Stimulated activated CD8-positive, alpha-beta memory T cell treated with anti-CD3 and anti-CD28 coated beads, Interleukin-12 subunit alpha, Interleukin-12 subunit beta, amount 100 ng/mL, for 4 hours (primary cell): ENCODE measurements at places on chromosomes 7 and 10.

DNA sequence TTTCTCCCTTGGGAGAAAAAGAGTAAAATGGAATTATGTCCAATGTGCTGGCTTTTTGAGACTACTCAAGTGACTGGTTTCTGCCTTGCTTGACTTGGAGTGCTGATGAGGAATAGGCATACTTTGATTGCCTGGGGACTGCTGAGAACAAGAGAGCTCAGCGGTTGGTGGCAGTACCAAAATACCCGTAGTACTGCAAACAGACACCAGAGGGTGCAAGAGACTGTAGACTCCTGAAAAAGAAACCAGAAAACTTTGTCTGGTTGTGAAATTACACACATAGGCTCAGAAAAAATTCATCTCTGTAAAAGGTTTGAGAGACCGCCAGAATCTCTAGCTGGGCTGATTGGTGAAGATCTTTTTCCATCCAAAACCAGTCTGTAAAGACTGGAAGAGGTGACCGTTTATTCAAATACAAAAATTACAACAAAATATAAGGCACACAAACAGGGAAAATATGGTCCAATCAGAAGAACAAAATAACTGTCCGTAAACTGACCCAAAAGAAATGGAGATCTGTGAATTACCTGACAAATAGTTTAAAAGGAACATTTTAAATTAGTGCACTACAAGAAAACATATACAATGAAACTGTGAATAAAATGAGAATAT is 18.5 kb downstream of the BICC1 start:
- DNase-seq = no peak

GRCh38 chr10:49426490-49427360 is 30.8 kb upstream of the DRGX start:
- no peak for DNase-seq

DNA sequence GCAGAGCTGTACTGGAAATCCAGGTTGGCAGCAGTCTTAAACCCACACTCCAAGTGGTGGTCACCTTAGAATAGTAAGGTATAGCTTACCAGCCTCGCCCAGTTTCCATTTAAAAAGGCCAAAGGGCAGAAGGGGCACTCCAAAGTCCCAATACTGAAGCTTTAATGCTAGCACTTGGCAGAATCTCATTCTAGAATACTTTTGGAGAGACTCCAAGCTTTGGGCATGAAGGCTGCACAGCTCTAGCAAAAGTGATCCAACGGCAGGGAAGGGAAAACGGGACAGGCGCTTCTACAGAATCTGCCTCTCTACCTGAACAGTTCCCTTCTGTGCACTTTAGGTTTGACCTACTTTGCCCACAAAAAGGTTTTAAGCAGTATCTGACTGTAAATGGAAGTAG is 19.7 kb downstream of the SMURF1 start:
- no peak for DNase-seq

DNA sequence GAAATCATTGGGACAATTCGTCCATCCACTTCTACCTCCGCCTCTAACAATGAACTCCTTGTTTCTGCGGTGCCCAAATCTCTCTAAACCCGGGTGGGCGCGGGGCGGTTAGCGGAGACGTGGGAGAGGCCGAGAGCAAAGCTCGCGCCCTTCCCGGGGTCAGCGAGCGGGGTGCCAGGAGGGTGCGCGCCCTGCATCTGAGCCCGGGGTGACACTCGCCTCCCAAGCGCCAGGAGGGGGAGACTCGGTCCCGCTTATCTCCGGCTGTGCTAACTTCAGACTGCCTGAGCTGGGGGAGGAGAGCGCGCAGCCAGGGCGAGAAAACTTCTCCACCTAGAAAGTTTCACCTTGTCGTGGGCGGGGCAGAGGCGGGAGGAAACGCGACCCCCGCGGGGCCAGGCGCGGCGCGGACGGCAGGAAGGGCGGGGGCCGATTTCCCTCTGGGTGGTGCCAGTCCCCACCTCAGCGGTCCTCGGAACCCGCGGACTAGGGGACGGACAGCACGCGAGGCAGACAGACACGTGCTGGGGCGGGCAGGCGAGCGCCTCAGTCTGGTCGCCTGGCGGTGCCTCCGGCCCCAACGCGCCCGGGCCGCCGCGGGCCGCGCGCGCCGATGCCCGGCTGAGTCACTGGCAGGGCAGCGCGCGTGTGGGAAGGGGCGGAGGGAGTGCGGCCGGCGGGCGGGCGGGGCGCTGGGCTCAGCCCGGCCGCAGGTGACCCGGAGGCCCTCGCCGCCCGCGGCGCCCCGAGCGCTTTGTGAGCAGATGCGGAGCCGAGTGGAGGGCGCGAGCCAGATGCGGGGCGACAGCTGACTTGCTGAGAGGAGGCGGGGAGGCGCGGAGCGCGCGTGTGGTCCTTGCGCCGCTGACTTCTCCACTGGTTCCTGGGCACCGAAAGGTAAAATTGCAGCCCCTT is at the start of gene MET:
TSS of gene MET (plus strand) at position 516 of the 915 bp plus-strand sequence. CDS start 26,889 bp downstream, outside the sequence.
- no peak for DNase-seq

- DNase-seq = no peak
Measured at GRCh38 chr7:120272701-120273475, at the start of gene KCND2. TSS of gene KCND2 (plus strand) at chr7:120273175.

GRCh38 chr10:60958892-60959601 is 15.1 kb upstream of the RHOBTB1 start:
- no peak for DNase-seq

GRCh38 chr7:2116989-2117591 is 115.7 kb downstream of the MAD1L1 start:
- DNase-seq = no peak

DNA sequence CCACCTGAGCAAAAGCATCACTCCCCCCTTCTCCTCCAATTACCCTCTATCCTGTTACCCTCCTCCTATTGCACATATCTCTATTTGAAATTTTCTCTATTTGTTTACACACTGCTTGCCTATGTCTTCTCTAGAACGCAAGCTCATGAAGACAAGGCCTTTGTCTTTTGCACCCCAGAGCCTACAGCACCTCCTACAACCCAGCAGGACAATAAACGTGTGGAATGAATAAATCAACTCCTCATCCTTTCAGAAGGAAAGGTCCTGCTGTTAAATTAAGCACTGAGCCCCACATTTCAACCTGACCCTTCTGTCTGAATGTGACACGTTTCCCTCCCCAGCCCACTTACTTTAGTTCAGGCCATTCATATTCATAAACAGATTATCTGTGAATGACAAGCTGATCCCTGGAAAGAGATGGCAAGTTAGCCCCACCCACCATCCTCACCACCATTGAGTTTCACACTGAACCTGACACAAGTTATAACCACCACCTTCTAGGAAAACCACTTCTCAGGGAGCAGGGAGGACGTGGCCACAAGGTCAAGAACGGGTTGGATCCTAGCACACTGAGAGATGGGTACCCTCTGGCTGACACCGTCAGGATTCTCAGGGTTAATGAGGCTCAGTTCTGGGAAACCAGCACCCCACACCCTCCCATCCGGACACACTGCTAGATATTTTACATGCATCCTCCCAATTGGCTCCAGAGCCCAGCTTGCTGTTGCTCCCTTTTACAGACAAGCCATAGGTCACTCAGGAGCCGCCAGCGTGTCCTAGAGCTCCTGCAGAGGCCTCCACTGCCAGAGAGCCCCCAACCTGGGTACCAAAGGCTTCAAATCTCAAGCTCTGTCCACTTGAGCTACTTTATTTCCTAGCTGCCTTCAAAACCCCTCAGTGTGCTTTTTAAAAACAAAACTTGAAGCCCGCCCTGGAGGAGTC is 934 bp downstream of the PRTFDC1 start:
- no peak for DNase-seq

- no peak for DNase-seq
Measured at GRCh38 chr10:8225187-8225586, 170.7 kb downstream of the GATA3 start.

GRCh38 chr10:18334116-18334867 is 194.1 kb downstream of the CACNB2 start:
- no peak for DNase-seq
